ENCODE measurements at places on chromosomes 5 and 9.

- DNase-seq, result no peak
Measured at GRCh38 chr5:148972974-148973374, 89.9 kb downstream of the SH3TC2 start.

GRCh38 chr9:127059765-127060361, 62.6 kb downstream of the ANGPTL2 start:
- no peak for DNase-seq

GRCh38 chr9:14313951-14314423, at the start of gene NFIB:
Gene NFIB (minus strand): TSS chr9:14314141. CDS start chr9:14313511, 630 bp downstream.
- no peak for DNase-seq

DNA sequence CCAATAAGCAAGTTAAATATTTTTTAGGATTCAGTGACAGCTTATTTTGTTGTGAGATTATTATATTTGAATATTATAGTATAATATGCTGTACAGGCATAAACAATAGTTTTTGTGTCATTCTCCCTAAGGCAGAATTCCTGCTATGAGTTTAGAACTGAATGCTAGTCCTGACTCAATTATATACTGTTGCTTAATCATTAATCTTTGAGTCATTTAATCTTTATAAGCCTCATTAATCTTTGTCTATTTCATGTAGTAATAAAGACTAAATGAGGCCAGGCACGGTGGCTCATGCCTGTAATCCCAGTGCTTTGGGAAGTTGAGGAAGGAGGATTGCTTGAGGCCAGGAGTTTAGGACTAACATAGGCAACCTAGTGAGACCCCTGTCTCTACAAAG, 3.6 kb upstream of the DCP2 start:
- no peak for DNase-seq

- no peak for DNase-seq
Measured at GRCh38 chr9:18366184-18366583, 107.8 kb upstream of the ADAMTSL1 start.

- DNase-seq, result no peak
Measured at GRCh38 chr5:143480001-143480400, 76.5 kb upstream of the NR3C1 start.

DNA sequence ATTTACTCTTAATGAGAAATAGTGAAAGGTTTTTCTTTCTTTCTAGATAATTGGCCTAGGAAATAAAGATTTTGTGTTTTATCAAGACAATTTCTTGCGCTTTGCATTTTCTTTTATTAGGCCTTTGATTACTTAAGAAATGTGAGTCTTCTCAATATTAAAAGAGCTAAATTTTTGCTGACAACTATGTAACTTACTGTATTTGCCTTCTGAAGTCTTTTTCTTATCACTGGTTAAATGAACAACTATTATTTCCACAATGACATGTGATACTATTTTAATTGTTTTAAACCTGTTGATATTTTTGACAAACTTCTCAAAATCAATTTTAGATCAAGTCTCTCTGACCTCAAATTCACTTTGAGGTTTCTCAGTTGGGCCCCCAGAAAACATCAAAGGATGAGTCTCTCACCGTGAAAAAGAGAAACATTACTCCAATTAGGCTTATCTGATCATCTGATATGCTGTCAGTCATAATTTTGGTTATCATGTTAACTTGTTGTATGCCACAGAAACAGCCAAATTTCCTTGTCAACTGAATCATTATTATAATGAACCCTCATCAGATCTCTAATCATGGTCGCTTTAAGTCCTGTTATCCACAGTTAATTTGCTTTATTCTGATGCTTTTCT, 48.8 kb downstream of the RAPGEF1 start:
- DNase-seq, result no peak

- no peak for DNase-seq
Measured at GRCh38 chr9:93010056-93010455, 48.4 kb upstream of the SUSD3 start.

GRCh38 chr5:168978015-168978414, 322.9 kb downstream of the SLIT3 start:
- DNase-seq, result no peak

DNA sequence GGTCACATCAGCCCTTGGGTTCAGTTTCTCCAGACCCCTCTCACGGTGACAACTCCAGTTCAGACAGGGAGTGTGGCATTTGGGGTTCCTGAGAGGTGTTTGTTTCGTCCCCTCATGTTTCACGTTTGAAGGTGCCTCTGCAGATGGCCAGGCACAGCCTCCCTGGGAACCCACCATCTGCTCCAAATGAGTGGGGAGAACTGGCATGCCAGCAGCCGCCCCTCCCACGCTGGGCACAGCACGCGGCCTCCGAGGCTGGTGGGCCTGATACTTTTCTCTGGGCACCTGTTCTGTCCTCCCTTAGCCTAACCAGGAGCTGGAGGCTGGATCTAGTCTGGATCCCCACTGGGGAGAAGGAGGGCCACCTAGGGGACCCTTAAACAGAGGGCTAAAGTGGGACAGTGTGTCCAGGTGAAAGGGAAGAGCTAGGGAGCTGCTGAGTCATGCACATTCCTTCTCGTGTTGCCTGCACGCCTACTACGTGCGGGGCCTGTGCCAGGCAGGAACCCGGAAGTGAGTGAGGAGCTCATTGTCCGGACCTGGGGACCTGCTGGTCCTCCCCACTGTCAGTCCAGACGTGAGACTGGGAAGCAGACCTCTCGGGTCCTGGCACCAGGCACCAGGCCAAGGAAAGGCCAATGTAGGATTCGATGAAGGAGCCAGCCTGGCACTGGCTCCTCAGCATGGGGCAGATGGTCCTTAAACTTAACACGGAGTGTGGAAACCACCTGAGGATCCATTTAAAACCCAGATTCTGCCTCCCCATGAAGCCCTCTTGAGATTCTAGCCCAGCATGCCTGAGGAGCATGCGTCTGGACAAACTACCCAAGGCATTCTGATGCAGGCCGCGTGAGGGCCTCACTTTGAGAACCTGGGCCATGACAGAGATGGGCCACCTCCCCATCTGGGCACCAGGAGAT, 11.7 kb downstream of the DNM1 start:
- DNase-seq, result no peak

DNA sequence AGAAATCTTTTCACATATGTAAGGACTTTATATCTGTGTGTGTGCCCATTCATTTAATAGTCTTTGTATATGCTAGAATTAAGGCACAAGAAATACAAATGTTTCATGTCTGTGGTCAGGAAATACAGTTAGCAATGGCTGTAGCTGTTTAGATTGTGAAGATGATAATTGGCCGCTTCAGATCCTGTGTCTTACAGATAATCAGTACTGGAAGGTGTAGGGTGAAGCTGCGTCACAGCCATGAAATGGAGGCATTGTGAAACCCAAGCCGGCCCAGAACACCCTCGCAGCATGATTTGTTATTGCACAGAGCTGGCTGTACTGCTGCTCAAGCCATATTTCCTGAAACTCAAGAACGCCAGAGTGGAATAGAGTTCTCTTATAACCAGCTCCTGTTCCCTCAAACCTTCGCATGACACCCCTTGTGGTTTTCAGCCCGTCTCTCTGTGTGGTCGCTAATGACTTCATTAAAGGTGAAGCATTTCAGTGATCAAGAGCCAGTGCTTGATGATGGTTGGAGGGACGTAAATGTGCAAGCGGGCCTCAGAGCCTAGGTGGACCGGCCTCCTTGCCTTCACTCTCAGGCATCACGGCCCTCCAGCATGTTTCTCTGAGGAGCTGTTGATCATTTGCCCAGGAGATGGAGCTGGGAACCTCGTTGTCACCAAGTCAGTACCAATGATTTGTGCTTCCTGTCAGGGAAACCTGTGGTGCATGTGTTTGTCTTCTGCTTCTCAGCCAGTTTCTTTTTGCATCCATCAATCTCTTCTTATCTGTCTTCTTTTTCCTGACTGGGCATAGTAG, 80.1 kb downstream of the F2RL2 start:
- no peak for DNase-seq

DNA sequence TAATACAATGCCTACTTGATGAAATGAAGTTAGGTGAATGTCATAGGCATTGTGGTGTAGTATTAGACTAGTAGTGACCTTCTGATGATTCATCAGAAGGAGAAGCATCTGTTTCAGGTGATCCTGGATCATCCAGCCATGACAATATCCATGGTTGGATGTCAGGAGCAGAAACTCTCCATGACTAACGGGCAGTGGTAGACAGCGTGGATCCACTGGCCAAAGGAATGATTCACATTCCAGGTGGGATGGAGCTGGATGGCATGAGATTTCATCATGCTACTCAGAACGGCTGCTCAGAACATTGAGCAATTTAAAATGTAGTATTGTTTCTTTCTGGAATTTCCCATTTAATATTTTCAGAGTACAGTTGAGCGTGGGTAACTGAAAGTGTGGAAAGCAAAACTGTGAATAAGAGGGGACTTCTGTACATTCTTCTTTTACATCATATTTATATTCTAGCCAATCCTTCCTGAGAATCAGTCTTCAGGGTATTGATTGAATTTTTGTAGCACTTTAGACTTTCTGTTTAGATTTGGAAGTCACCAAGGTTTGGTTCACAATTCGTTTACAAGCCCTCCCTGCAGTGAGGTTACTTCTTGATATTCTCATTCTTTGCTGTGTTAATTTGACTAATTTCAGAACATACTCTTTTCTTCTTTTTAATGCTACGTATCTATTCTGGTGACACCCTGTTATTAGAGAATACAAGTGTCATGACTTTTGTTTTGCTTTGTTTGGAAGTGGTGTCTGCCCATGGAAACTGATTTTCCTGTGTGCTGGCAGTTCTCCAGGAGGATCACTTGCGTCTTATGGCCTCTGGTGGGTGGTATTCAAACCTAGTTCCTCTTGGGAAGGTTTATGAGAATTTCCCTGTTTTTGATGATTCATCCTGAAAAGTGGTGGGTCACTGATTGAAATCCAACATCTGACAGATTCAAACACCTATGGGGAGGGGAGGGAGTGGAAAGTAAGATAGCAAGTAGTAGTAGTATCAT, 12.2 kb upstream of the CLINT1 start:
- DNase-seq, result no peak

DNA sequence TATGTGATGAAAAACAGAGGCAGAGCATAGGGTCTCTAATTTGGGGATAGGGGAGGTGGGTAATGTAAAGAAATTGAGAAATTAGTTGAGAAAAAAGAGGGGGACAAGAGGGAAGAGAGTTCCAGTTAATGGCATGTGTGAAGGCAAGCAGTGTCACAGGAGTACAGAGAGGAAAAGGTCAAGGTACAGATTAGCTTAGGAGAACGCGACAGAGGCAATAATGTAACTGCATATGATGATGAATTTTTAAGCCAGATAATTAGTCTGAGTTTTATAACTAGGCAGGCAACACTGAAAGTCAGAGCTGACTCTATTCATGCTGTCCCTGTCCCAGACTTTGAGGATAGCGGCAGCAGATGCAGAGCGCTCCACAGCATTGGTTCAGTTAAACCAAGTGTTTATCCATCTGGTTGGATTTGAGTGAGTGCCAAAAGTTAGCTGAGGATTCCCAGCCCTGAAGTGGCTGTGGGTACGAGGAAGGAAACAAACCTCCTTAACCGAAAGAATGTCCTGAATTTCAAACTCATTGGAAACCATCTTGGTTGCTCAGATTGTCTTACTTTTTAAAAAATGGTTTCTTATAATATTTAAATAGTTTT, 315.2 kb downstream of the ARHGAP26 start:
- DNase-seq, result no peak

DNA sequence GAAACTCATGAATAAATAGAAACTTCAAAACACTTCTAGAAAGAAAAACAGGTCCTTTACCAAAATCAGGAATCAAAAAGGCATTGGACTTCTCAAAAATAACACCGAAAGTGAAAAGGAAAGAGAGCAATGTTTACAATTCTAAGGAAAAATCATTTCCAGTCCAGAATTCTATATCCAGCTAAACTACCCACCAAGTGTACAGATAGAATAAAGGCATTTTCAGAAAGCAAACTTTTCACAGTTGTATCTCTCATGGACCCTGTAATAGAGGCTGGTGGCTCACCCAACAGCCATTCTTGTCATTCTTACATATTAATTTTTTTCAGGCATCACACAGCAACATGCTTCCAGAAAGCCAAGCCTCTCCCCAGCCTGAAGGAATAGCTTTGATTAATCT, 63.7 kb downstream of the FOXD1 start:
- DNase-seq, result no peak

DNA sequence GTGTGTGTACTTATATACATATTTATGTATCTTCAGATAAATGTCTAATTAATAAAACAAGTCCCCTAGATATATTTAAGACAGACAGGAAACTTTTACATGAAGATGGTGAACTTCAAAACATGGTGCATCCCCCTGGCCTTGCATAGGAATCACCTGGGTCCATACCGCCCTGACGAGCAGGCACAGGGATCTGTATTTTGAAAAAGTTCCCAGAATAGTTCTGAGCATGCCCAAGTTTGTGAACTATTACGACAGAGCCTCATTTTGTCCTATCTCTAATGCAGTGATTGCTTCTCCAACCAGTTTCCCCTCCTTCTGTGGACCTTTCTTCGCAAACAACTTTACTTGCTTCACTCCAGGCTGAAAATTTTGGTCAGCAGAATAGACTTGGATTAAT, 98.1 kb downstream of the APBA1 start:
- DNase-seq, result no peak

DNA sequence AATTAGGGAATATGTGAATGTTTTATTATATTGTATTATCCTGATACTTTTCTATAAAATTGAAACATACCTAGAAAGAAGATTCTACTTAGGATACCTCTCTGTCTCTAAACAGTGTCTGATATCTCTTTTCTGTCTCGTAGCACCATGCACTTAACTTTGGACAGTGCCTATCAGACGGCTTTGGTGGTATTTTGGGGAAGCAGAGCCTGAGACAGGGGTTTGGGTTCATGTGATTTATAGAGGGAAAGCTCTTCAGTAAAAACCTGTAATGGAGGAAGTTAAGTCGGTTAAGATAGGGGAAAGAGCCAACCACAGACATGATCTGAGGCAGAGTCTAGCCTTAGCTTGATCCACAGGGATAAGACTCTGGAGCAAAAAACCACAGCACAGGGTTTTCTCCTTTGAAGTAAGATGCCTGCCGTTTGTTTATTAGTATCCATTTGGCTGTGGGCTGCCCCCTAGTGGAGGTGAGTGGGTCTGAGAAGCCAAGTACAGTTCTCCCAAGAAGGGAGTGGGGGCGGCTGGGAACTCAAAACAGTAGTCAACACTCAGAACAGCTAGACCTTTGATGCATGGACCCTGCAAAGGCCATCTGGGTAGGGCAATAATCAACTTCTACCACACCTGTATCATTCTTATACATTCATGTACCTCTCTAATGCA, 141.2 kb upstream of the ASTN2 start:
- peak; percentile 17 for DNase-seq

GRCh38 chr9:121998513-121999049, 94.5 kb downstream of the TTLL11 start:
- DNase-seq, result no peak

DNA sequence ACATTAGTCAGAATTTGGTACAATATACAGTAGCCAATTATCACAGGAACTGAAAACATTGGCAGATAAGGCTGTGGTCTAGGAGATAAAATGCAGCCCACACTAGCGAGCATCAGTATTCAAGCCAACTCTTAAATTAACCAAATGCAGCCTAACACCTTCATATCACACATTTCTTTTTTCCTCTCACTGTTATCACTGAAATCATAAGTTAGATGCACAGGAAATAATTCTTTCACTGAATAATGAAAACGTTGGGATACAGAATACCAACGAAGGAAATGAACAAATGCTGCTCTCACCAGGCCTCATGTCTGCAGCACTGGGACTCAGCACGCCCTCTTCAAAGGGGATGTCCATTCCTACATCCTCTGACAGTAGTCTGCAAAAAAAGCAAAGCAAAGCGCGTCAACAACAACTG, 109.1 kb upstream of the PCA3 start:
- DNase-seq, result no peak

All from neuronal stem cell (in vitro differentiated cells).